ENCODE measurements at places on chromosomes 6 and 20. TPM values are rescaled to one million over a fixed set of nuclear protein-coding genes. Genes with fewer than 3 reads are reported as not detected.

The OPRM1 gene
- total RNA-seq, result not detected

The DDAH2 gene
- total RNA-seq, result 60.5 TPM

The PARD6B gene
- total RNA-seq, result 6.5 TPM

The NHLRC1 gene
- total RNA-seq, result 1.7 TPM

The SRSF12 gene
- under 0.01 TPM for total RNA-seq

The PGK2 gene
- total RNA-seq, result not detected

The PTGIS gene
- 6.1 TPM for total RNA-seq

The RNF146 gene
- 58.7 TPM for total RNA-seq

The DCDC2 gene
- under 0.01 TPM for total RNA-seq

The SALL4 gene
- 0.97 TPM for total RNA-seq

The SLC17A2 gene
- not detected for total RNA-seq

The FAM209B gene
- not detected for total RNA-seq

The GSTA2 gene
- not detected for total RNA-seq

The TNXB gene
- total RNA-seq, result 4.8 TPM

The C20orf202 gene
- total RNA-seq, result not detected

The ZNF322 gene
- 17.7 TPM for total RNA-seq

The GHRH gene
- not detected for total RNA-seq

The ARFGAP1 gene
- total RNA-seq, result 109 TPM

The CLPSL2 gene
- total RNA-seq, result not detected

The KIAA0408 gene
- 1.3 TPM for total RNA-seq

The TUBB2A gene
- total RNA-seq, result 90.7 TPM

The TMEM74B gene
- total RNA-seq, result not detected

The SCRT2 gene
- total RNA-seq, result not detected

The APOBEC2 gene
- not detected for total RNA-seq

The NR2E1 gene
- total RNA-seq, result not detected

The SLC22A7 gene
- total RNA-seq, result not detected

The MCCD1 gene
- not detected for total RNA-seq

The SLC2A10 gene
- 45.4 TPM for total RNA-seq

The HLA-DQA2 gene
- total RNA-seq, result not detected

The MATN4 gene
- not detected for total RNA-seq

The F13A1 gene
- not detected for total RNA-seq

The CALHM6 gene
- not detected for total RNA-seq

The SLC26A8 gene
- not detected for total RNA-seq

The BTNL2 gene
- not detected for total RNA-seq

The ADGB gene
- total RNA-seq, result not detected

The PPIL6 gene
- 0.97 TPM for total RNA-seq

The MAPK13 gene
- total RNA-seq, result 10.8 TPM

The TXLNB gene
- total RNA-seq, result 0.32 TPM

The EHMT2 gene
- total RNA-seq, result 38.0 TPM

The SASH1 gene
- total RNA-seq, result 58.9 TPM

The AKIRIN2 gene
- total RNA-seq, result 17.7 TPM

The DOK5 gene
- total RNA-seq, result 1.3 TPM

The CCM2L gene
- not detected for total RNA-seq

The BMP5 gene
- total RNA-seq, result under 0.01 TPM

The CDKN1A gene
- 522 TPM for total RNA-seq

The GPR63 gene
- 0.32 TPM for total RNA-seq

The PLN gene
- 5.2 TPM for total RNA-seq
